WTC11 (cell line): ENCODE measurements at places on chromosomes 7 and 10.

GRCh38 chr10:112753961-112754411, 196.1 kb upstream of the TCF7L2 start:
- H3K4me3 ChIP-seq = no peak overlapping the region
- H3K36me3 ChIP-seq = no peaks in the 10 kb centered on the region
- no peak overlapping the region; the same call in 1 of the 2 replicates for H3K27ac ChIP-seq
- peaks cover 24% of the 10 kb centered on the region for H3K4me1 ChIP-seq
- no peak for DNase-seq

DNA sequence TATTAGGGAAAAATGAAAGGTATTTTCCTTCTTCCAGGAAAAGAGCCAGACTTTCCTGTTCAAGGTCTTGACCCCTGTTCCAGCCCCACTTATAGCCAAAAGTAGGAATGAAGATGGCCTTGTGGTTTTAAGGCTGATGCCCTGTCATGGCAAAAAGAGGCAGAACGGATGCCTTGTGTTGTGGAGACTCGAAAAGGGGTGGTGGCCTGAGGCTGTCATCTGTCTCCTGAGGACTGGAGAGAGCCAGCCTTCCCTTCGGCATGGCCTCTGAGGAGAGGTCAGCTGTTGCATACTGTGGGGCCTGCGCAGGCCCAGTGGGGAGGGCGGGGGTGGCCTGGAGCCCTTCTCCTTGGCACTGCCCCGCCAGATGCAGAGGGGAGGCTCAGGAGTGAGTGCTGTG, 166.0 kb upstream of the EEPD1 start:
- no peak for DNase-seq
- H3K4me1 ChIP-seq = peaks cover 7% of the 10 kb centered on the region; the same call in 1 of the 2 replicates
- H3K4me3 ChIP-seq = no peak overlapping the region
- no peaks in the 10 kb centered on the region for H3K27me3 ChIP-seq
- H3K27ac ChIP-seq = no peak overlapping the region

DNA sequence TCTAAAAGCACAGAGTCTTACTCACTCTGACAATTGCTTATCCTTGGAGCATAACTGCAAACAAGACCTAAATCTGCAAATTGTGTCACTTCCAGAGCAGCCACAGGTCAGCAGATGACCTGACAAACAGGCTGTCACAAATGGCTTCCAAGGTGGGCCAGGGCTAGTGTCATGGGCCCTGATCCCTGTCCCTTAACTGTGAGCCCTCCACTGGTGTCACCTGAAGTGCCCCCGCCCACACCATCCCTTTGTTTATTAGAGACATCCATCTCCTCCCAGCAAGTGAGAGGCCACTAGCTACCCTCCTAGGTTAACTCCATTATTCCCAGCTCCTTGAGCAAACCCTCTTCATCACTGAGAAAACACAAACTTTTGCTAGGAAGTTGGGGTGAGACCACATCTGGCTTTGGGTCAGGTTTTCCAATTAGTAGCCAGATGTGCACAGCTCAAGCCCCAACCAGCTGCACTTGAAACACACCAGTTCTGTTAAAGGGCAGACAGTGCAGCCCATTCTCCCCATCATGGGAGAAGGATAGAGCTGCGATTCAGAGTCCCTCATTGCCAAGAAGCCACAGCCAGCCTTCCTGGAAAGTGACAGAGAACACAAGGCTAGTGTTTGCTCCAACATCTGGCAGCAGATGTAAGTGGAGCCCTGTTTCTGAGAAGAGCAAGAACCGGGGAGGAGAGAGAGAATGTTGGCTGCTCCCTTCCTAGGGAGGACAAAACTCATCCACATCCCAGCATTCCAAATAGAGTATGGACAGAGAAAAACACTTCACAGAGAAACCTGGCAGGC, 75.7 kb upstream of the NANOS1 start:
- DNase-seq = no peak
- H3K4me3 ChIP-seq = no peak overlapping the region
- H3K36me3 ChIP-seq = no peaks in the 10 kb centered on the region
- H3K27ac ChIP-seq = no peak overlapping the region
- peaks cover 14% of the 10 kb centered on the region for H3K4me1 ChIP-seq

- DNase-seq = no peak
- peaks cover 23% of the 10 kb centered on the region for H3K36me3 ChIP-seq
- H3K27ac ChIP-seq = no peak overlapping the region
- H3K27me3 ChIP-seq = peaks cover 5% of the 10 kb centered on the region; the same call in 1 of the 2 replicates
These were observed 38.2 kb downstream of the RPS24 start for GRCh38 chr10:78071857-78072179.

- peak overlapping the region; percentile 97 for H3K4me3 ChIP-seq
- peaks cover 18% of the 10 kb centered on the region for H3K4me1 ChIP-seq
- H3K27me3 ChIP-seq = peaks cover 4% of the 10 kb centered on the region; the same call in 1 of the 2 replicates
- peak; percentile 13 for DNase-seq
These were observed 786 bp downstream of the TAF3 start for GRCh38 chr10:7819121-7819460.

- no peak for DNase-seq
- H3K36me3 ChIP-seq = peaks cover under 1% of the 10 kb centered on the region; the same call in 1 of the 2 replicates
- H3K4me1 ChIP-seq = peaks cover 4% of the 10 kb centered on the region; the same call in 1 of the 2 replicates
- no peaks in the 10 kb centered on the region for H3K27me3 ChIP-seq
- no peak overlapping the region for H3K27ac ChIP-seq
These were observed 171.7 kb upstream of the CELF2 start for GRCh38 chr10:10845826-10846503.

- H3K4me3 ChIP-seq = peak overlapping the region; percentile 84
- DNase-seq = peak; percentile 46
- H3K27ac ChIP-seq = no peak overlapping the region
- no peaks in the 10 kb centered on the region for H3K36me3 ChIP-seq
These were observed 973 bp downstream of the GPR158 start for GRCh38 chr10:25175527-25176420.

DNA sequence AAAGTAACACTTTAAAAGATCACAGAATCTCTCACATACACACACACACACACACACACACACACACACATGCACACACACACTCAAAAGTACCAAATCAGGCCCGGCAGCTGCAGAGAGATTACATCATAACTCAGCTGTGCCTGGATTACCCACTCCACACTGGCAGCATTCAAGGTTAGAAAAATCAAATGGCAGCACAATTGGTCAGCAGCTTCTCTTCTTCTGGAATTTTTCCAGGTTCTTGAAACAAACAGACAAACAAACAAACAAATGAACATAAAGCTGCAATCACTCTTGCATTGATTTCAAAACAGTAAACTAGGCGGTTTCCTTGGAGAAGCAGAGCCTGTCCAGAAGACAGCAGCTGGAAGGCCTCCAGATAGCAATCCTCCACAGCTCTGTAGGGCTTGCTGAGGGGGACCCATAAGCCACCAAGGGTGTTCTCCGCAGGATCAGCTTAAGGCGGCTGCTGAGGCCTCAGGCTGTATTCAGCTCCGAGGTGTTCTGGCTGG, 24.5 kb upstream of the FAM133B start:
- no peak overlapping the region for H3K27ac ChIP-seq
- DNase-seq = no peak
- no peaks in the 10 kb centered on the region for H3K27me3 ChIP-seq
- H3K4me1 ChIP-seq = peaks cover 4% of the 10 kb centered on the region
- H3K36me3 ChIP-seq = 0 out of 2 replicates have a peak, but pooled peaks cover 2% of the 10 kb centered on the region

DNA sequence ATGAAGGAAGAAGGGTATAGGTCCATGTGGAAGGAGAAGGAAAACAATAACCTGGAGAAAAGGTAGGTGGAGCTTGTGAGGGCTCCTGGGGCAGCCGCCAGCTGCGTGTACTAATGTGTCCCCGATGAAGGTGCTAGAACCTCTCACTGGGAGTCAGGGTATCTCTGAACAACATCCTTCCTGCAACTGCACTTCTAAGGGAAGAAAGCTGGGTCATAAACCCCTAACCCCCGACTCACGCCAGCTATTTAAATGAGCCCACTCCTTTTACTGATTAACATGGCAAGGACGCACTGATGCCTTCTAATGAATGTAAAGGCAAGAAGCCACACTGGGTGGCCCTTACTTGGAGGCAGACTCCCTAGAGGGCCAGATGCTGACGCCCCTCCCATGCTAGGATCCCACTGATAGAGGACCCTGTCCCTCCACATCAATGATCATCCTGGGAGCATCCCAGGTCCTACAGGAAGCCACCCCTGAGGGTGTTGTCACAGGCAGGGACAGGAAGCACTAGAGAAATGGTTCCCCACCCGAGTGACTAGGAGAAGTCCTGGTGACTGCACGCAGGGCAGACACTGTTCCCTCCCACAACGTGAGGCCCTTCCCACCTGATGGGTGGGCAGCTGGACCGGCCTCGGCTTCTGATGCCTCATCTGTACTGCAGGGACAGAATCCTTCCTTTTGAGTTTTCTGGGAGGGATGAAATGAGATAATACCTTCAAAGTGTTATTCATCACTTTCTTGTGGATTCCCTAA, 20.4 kb downstream of the JCAD start:
- no peak overlapping the region for H3K27ac ChIP-seq
- H3K27me3 ChIP-seq = no peaks in the 10 kb centered on the region
- H3K4me3 ChIP-seq = no peak overlapping the region
- no peaks in the 10 kb centered on the region for H3K36me3 ChIP-seq

- H3K4me3 ChIP-seq = no peak overlapping the region
- DNase-seq = no peak
- 0 out of 2 replicates have a peak, but pooled peaks cover 5% of the 10 kb centered on the region for H3K27me3 ChIP-seq
- peaks cover 16% of the 10 kb centered on the region for H3K4me1 ChIP-seq
These were observed 4.9 kb upstream of the ELN start for GRCh38 chr7:74023092-74023536.

- peaks cover 40% of the 10 kb centered on the region for H3K27me3 ChIP-seq
- H3K4me1 ChIP-seq = peaks cover 11% of the 10 kb centered on the region
- peaks cover 10% of the 10 kb centered on the region for H3K36me3 ChIP-seq
- H3K4me3 ChIP-seq = no peak overlapping the region
These were observed 141.6 kb downstream of the HIBADH start for GRCh38 chr7:27520815-27521790.

DNA sequence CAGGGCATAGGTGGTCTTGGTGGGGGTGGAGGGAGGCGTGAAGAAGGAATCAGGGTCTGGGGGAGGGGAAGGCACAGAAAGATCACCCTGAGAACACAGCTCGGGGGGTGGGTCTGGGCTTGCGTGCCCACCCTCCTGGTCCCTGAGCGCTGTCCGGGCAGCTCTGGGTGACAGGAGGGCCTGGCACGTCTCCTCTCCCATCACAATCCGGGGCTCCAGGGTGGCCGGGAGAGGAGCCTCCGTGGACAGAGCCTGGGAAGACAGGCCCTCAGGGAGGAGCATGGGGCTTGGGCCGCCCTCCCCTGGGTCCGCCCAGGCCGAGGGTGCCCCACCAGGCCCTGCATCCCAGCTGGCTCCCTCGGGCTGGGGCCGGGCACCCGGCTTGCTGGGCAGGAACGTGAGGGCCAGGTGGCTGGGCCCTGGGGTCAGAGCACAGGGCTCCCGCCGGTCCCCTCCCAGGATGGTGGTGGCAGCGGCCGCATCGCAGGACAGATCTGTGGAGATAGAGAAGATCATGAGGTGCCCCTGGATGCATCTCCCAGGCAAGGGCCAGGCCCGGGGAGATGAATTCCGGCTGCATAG, 3.1 kb downstream of the NACAD start:
- no peak for DNase-seq
- H3K4me1 ChIP-seq = no peaks in the 10 kb centered on the region

DNA sequence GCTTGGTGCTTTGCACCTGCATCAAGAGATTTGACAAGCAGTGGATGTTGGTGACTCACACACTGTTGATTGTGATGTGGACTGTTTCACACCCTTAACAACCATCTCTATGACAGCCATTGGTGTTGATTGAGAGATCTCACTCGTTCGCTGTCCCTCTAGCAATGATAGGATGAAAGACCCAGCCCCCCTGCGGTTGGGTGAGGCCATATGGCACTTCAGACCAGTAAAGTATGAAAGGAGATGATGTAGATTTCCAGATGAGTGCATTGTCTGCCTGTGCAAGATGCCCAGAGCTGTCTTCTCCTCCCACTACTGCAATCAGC, 138.7 kb upstream of the PRR15 start:
- peaks cover 16% of the 10 kb centered on the region for H3K4me1 ChIP-seq
- H3K36me3 ChIP-seq = no peaks in the 10 kb centered on the region
- H3K4me3 ChIP-seq = no peak overlapping the region
- H3K27me3 ChIP-seq = no peaks in the 10 kb centered on the region

GRCh38 chr10:12027539-12027938, 15.1 kb downstream of the UPF2 start:
- peak overlapping the region; percentile 44; the same call in 1 of the 2 replicates for H3K27ac ChIP-seq
- DNase-seq = no peak

GRCh38 chr10:48976196-48976595, 36.6 kb upstream of the LRRC18 start:
- DNase-seq = peak; percentile 30
- H3K4me3 ChIP-seq = no peak overlapping the region
- no peaks in the 10 kb centered on the region for H3K4me1 ChIP-seq
- no peaks in the 10 kb centered on the region; the same call in 1 of the 2 replicates for H3K27me3 ChIP-seq
- no peaks in the 10 kb centered on the region for H3K36me3 ChIP-seq

DNA sequence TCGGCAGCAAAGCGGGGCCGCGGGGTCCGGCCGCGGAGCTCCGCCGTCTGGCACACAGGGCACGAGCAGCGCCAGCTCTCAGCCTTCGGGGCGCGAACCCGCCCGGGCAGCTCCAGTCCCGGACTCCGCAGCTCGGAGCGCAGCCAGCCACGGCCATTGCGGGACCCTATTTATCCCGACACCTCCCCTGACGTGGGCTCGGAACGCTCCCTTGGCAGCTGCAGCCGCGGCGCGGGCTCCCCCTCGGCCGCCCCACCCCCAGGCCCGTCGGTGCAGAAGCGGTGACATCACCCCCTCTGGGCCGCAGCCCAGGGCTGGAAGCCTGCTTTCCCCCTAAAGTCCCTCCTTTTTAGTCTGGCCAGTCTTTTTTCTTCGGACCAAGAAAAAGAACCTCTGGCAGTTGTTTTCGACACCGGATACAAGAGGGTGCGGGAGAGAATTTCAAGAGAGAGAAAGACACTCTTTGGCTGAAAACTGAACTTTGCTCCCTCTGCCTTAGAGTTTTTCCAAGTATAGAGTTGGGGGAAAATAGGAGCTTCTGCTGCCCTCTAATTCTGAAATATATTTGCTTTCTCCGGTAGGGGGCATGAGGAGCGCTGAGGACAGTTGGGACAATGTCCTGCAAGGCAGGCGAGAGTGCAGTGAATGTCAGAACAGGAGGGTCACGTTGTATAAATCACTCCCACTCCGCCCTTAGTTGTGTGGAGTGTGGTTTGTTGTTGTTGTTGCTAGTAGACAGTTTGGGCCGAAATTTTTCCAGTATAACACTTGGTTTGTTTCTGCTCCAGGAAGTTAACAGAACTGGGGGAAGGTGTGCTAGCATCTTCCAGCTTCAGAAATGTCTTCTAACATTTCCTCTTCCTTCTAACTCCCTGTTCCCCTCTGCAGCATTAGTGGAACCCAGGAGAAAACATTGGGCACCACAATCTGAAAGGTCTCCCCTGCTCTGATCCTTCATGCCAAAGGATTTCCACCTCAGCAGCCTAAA, at the start of gene SFRP4:
SFRP4 (minus strand) TSS at position 145 of the 988 bp plus-strand sequence. CDS start 280 bp downstream, outside the sequence.
- peak within 1 kb of the TSS; percentile 78 for H3K4me3 ChIP-seq
- no peak within 1 kb of the TSS for H3K27ac ChIP-seq
- peaks cover 16% of the 10 kb centered on the region for H3K4me1 ChIP-seq
- H3K36me3 ChIP-seq = no peaks in the 10 kb centered on the region
- H3K27me3 ChIP-seq = peaks cover 84% of the 10 kb centered on the region

DNA sequence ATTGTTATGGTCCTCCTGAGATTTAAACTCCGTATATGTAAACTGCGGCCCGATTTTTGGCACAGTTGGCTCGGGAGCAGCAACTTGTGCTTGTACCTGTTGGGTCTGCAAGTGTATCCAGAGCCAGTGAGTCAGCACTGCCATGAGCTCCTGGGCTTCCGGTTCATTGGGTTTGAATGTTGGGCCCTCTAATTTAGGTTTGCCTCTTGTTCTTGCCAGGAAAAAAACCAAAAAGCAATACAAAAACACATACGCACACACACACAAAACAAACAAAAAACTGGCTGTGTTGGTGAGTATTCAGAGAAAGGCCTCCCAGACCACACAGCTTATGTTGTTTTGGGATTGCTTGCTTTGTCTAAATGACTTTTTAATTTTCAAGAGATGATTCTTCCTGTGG, 26.3 kb downstream of the SND1 start:
- peaks cover 73% of the 10 kb centered on the region for H3K4me1 ChIP-seq
- DNase-seq = no peak
- peak overlapping the region; percentile 85 for H3K27ac ChIP-seq
- H3K27me3 ChIP-seq = no peaks in the 10 kb centered on the region
